Activated CD4-positive, alpha-beta memory T cell treated with anti-CD3 and anti-CD28 coated beads for 36 hours (primary cell): ENCODE measurements at places on chromosomes 3 and 15. TPM values are rescaled to one million over a fixed set of nuclear protein-coding genes. Genes with fewer than 3 reads are reported as not detected.

RNF7 gene
- 54.0 TPM for total RNA-seq

TM6SF1 gene
- 2.2 TPM for total RNA-seq

DNA sequence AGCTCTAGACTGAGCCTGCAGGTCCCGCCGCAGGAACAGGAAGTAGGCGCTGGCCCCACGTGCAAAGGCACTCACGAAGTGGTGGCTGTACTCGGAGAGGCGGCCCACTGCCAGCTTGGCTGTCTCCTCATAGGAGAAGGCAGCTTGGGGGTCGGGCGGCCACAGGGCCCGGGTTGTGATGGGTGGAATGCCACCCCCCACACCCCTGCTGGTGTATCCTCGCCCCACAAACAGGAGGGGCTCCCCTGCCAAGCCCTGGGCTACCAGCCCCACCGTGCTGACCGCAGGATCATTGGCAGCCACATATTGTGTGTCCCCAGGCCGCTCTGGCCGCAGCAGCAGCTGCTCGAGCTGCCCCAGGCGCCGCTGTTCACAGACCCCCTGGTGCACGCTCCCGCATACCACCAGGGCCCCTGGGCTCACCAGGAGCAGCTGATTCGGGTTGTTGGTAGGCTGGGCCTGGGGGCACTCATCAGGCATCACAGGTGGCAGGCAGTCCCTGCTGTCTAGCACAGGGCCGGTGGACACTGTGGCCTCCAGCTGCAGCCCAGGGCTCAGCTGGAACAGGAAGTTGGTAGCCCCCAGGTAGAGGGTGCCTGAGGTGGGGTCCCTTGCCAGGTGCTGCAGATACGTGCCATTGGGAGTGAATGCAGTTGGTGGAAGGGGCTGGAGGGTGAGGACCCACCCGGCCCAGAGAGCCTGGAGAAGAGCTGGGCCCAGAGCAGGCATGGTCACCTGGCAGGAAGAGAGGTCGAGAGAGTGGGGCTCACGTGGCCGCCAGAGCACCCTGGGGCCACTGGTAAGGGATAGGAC, 5.8 kb downstream of the PLXNB1 start:
- DNase-seq: no peak
- no peak overlapping the region for H3K4me3 ChIP-seq
- no peaks in the 10 kb centered on the region for H3K27me3 ChIP-seq

FBXO40 gene
- total RNA-seq: not detected

GOLGA8S gene
- not detected for total RNA-seq
